NCI-H446 (cell line): ENCODE measurements at places on chromosomes 1 and 21.

GRCh38 chr1:26391450-26391849 lies 18.9 kb upstream of the ZNF683 start:
- DNase-seq: peak; percentile 15

- no peak for DNase-seq
Observed at GRCh38 chr1:55217226-55217986, 2.2 kb upstream of the USP24 start.

DNA sequence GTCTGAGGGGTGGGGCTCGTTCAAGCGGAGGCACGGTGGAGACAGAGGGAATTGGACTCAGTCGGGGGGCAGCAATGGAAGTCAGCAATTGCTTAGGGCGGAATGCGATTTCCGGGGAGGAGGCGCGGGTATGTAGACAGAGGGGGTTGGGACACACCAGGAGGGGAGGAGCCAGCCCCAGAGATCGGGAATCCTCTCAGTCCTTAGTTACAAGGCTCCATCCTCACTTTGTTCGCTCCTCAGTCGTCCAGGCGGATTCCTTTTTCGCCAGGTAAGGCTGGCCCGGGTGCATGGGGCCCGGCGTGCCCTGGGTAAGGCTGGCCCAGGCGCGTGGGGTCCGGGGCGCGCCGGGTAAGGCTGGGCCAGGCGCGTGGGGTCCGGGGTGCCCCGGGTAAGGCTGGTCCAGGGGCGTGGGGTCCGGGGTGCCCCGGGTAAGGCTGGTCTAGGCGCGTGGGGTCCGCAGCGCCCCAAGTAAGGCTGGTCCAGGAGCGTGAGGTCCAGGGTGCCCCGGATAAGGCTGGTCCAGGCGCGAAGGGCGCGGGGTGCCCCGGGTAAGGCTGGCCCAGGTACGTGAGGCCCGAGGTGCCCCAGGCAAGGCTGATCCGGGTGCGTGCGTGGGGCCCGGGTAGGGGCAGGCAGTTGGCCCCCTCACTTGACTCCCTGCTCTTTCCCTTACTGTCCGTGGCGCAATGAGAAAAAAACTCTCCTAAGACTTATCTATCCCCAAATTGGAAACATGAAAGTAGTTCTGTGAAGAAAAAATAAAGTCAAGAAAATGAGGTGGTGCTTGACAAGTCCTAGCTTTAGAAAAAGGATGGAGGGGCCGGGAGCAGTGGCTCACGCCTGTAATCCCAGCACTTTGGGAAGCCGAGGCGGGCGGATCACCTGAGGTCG lies at the start of gene L1TD1:
L1TD1 (plus strand) TSS at position 199 of the 894 bp plus-strand sequence. CDS start 11,780 bp downstream, outside the sequence.
- no peak for DNase-seq

DNA sequence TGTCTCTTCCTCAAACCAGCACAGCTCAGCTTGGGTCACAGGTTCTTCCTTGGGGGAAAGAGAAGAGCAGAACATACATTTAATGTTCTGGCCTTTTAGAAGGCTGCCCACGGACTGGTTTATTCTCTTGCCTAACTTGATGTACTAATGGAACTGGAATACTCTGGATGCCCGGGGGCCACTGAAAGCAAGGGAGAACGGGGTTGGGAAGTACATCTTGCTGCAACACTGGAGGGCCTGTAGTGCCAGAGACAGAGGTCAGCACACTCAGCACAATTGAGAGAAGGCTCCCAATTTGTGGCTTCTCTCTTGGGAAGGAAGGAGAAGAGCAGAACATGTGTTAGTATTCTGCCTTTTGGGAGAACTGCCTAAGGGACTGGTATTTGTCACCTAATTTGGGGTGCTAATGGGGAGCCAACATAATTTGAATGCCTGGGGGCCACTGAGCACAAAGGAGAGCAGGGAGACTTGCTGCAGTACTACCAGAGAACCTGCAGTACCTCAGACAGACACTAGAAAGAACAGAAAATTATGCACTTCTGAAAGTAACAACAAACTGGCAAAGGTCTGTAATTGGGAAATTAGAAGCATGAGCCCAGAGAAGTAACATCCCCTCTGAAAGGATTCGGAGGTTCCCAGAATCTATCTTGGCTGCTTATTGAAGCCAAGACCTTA lies 14.1 kb downstream of the ZNF691 start:
- DNase-seq: no peak

- no peak for DNase-seq
Observed at GRCh38 chr21:42346441-42346840, 4.4 kb downstream of the TFF2 start.

GRCh38 chr1:200166411-200166810 lies 138.9 kb downstream of the NR5A2 start:
- DNase-seq: no peak

- no peak for DNase-seq
Observed at GRCh38 chr1:173917635-173918493, 737 bp upstream of the SERPINC1 start.

DNA sequence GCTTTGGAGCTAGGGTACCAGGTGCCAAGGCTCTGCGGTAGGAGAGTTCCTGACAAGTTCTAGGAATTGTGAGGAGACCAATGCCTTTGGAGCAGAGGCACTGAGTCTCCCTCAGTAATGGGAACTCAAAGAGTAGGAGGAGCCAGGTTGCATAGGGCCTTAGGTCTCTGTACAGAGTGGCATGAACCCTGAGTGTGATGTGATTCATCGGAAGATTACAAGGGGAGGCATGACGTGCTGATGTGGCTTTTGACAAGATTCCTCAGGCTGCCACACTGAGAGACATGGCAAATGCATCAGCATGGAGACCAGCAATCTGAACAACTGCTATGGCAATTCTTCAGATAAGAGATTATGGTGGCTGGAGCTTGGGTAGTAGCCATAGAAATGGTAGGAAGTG lies 94.6 kb upstream of the SLC44A3 start:
- no peak for DNase-seq

DNA sequence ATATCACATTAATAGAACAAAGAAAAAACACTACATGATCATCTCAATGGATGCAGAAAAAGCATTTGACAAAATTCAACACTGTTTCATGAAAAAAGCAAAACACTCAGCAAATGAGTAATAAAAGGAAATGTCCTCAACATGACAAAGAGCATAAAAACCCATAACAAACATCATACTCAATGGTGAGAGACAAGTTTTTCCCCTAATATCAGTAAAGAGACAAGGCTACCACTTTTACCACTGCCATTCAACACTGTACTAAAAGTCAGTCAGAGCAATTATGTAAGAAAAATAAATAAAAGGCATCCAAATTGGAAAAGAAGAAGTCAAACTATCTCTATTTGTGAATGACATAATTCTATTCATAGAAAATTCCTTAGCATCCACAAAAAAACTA lies 64.3 kb downstream of the ZNF644 start:
- no peak for DNase-seq

- no peak for DNase-seq
Observed at GRCh38 chr21:37742532-37742931, 173.7 kb downstream of the KCNJ6 start.

GRCh38 chr1:23483321-23484252 lies at the start of gene ASAP3:
TSS of gene ASAP3 (minus strand) at chr1:23484179. CDS start at chr1:23484133, 46 bp downstream.
- DNase-seq: no peak

DNA sequence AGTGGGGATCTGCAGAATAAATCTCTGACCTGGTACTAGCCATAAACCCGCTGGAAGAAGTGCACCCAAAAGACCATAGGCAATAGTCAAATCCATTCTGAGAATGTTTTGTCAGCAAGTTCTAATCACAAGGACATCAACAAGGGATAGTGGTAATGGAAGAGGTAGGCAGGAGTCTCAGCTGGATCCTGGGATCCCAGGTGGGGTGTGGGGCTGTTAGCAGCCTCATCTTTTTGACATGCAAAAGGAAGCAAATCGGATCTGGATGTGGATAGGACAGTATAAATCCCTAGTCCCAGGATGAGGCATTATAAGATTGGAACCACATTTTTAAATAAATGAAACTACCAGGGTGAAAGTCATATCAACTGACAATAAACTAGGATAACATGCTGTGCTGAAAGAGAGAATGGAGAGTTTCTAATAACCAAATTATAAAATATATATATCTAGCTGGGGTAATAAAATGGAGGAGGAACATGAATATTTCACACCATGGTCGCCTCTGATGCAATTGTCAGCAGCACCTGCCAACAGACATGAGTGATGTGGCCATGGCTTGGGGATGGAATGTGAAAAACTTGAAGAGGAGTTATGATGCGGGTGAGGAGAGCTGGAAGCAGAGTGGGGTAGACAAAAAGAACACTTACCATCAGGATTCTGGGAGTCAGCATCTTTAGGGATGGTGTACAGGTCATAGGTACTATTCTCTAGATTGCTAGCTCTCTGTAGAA lies 23.7 kb upstream of the PEX19 start:
- no peak for DNase-seq

DNA sequence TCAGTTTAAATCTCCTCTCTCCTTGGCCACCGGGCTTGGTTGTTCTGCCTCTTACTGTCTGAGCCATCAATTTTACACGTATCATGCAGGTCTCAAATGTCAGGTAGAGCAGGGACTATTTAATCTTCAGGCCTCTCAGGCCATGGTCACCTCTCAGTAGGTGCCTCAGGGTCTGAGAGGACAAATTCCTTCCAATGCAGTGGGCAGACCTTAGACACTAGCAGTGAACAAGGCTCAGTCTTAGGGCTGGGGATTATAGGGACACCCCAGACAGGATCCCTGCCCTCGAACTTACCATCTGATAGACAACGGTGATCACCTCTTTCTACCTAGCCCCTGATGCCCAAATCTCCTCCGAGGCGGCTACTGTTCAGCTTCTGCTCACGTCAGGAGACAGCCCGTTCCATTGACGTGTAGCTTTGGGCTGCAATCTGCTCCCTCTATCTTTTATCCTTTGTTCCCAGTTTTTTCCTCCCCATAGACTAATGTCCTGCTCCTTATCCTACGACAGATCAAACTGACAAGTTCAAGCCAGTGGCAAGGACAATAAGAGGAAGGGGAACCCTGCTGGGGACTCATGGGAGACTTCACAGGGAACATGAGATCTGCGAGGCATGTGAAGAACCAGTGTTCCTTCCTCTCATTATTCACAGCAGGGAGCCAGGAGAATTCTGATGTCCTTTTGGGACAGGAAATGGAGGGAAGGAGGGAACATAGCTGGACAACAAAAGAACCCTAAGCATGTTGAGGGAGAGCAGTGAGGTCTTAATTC lies 1.4 kb upstream of the MYOG start:
- DNase-seq: no peak

- no peak for DNase-seq
Observed at GRCh38 chr1:4301007-4301406, 353.4 kb upstream of the AJAP1 start.

GRCh38 chr1:94901841-94902240 lies 25.1 kb downstream of the CNN3 start:
- no peak for DNase-seq

DNA sequence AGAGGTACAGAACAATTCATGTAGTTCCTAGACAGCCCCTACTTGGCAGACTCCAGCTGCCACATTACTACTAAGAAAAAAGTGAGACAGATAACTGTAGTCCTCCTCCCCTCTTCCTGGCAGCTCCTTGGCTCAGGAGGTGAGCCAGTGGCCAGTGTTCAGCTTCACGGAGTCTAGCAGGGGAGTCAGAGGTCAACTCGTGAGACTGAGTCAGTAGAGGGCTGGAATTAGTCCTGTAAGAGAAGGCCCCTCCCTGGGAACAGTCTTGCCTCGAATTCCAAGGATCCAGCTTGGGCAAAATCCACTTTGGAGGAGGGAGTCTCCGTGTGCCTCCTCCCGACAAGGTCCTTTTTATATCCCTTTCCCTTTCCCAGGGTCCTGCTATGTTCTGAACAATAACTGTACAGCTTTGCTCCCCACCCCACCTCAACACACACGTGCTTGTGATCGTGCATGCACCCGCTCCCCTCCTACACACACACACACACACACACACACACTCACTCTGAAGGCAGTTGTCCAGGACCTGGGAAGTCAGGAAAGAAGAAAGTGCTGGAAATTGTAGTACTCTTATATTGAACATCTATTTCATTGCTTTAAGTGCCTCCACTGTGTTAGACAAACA lies 22.5 kb upstream of the SLC27A3 start:
- DNase-seq: no peak

DNA sequence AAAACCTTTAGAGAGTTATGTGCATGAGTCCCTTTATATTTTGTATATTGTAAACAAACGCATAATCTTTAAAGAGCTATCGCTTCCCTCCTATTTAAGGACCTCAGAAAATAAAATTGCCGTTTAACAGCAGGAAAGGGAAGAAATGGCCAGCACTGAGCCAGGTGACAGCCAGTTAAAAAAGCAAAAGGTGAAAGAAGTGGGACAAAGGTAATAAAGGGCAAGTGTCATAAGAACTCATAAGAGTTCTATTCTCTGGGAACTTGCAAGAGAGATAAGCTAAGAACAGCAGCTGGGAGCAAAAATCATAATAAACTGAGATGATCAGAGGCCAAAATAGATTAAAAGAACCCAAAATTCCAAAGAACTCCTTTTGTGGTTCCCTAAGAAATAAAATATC lies 520.9 kb upstream of the PKN2 start:
- no peak for DNase-seq

- no peak for DNase-seq
Observed at GRCh38 chr1:39789571-39790110, 976 bp upstream of the BMP8B start.

GRCh38 chr1:216560527-216560926 lies 137.3 kb upstream of the USH2A start:
- no peak for DNase-seq

- DNase-seq: no peak
Observed at GRCh38 chr1:80341021-80341420, 1334.5 kb upstream of the ADGRL4 start.

DNA sequence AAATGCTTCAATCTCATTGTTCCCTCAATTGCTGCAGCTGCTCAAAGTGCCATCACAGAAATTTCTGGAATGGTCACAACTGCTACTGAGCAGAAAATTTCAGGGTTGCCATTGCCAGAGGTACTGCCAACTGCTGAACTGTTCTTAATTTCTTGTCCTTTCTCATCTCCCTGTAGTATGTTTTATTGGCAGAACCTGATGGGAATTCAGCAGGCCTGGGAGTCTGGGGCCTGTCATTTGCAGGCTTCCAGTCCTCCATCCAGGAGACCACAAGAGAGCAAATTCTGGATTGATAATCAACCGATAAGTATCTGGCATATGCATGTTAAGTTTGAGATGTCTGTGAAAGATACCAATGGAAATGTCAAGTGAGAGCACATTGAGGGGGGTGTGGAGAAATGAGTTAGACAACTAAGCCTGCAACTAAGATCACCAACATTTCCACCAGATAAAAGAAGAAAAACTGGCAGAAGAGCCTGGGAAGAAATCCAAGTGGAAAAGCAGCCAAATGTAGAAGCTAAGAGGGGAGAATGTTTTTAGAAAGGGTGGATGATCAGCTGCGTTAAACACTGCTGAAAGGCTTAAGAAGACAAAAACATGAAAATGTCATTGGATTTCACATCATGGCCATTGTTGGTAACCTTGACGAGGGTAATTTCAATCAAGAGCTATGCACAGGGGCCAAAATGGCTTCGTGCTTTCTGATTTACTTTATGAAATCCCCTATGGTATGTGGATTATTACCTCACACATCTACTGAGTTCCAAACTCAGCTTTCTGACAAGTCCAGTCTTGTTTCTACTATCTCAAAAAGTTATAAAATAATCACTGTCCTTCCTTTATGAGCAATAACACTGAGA lies 648.1 kb downstream of the PLPP3 start:
- peak; percentile 83 for DNase-seq
